ENCODE measurements at places on chromosomes 2 and 18.

DNA sequence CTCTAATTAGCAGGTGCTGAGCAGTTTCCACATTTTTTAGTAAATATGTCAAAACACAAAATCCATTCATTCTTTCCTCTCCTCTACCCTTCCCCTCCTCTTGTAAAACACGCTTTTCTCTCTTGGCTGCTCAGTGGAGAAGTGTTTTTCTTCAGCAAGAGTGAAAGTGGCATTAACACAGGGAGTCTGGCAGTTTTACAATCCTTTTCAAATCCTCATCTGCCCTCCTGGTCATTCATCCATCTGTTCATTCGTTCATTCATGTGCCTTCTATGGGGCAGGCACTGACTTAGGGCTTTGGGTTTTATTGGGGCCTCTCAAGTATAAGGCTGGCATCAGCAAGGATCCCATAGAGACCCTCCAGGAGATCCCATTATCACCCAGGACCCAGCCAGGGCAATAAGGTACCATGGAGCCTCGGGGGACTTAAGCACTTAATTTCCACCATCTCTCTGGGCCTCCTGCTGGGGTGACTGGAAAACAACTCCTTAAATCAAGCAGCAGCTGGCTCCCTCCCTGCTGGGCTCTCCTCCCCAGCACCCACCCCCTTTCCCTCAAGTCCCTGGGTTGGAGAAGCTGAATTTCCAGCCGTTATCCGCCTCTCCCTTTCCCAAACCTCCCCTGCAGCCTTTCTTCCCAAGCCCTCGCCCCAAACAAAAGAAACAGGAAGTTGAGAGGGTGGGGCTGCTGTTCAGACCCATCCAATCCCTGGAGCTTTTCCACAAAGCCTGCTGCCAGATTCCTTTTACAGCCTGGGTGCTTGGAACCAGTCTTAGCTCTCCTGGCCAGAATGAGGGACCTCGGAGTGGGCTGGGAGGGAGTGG lies 32.6 kb downstream of the MARCHF4 start:
- peaks cover 35% of the 10 kb centered on the region for H3K4me1 ChIP-seq
- peak overlapping the region; percentile 46 for H3K27ac ChIP-seq
- no peaks in the 10 kb centered on the region for H3K27me3 ChIP-seq
- no peaks in the 10 kb centered on the region for H3K36me3 ChIP-seq
- DNase-seq: peak; percentile 96
- peak overlapping the region; percentile 12 for H3K4me3 ChIP-seq

DNA sequence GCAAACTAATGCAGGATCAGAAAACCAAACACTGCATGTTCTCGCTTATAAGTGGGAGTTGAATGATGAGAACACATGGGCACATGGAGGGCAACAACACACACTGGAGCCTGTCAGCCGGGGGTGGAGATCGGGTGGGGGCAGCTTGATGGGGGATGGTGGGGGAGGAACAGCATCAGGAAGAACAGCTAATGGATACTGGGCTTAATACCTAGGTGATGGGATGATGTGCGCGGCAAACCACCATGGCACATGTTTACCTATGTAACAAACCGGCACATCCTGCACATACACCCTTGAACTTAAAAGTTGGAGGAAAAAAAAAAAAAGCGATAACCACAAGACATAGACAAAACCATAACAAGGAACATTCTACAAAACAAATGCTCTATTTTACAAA lies 10.4 kb downstream of the CHMP3 start:
- no peak overlapping the region for H3K27ac ChIP-seq
- no peaks in the 10 kb centered on the region for H3K27me3 ChIP-seq
- H3K36me3 ChIP-seq: peaks cover 17% of the 10 kb centered on the region
- H3K4me1 ChIP-seq: peaks cover 6% of the 10 kb centered on the region

DNA sequence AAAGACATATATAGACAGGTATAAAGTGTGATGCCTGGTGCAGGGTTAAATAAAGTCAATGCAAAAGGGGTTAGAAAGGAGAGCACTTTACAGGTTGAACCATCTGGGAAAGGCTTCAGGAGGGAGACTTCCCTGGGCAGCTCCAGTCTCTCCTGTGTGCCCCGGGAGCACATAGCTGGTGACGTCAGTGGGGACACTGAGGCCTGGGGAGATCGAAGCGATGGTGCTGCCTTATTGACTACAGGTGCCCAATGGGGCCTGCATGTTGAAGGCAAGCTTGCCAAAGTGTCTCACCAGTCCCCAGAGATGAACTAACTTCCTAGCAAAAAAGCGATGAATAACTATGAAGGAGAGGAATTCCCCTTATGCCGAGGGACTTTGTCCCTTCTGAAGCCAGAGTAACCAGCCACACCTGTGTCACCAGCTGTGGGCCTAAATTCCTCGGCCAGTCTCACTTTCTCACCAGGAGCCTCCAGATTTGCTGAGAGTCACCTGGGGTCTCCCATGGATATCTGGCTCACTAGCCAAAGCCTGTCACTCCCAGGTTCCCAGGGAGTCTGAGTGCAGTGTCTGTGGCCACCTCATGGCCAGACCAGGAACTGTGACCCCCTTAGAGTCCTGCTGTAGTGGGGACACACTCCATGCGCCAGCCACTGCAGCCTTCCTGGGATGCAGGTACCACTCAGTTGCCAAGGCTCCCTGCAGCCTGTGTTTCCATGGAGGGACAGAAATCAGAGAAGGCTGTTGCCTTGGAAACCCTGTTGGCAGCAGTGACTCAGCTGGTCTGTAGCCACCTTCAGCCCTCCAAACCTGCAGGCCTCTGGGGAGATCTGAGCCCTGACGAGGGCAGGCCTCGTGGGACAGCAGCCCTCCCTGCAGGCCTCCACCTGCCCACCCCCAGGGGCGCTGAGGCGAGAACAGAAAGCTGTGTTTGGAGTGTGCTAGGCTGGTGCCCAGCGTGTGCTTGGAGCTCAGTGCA lies 128.7 kb downstream of the CTIF start:
- no peaks in the 10 kb centered on the region for H3K27me3 ChIP-seq
- DNase-seq: peak; percentile 71
- H3K27ac ChIP-seq: no peak overlapping the region
- H3K36me3 ChIP-seq: peaks cover 5% of the 10 kb centered on the region

DNA sequence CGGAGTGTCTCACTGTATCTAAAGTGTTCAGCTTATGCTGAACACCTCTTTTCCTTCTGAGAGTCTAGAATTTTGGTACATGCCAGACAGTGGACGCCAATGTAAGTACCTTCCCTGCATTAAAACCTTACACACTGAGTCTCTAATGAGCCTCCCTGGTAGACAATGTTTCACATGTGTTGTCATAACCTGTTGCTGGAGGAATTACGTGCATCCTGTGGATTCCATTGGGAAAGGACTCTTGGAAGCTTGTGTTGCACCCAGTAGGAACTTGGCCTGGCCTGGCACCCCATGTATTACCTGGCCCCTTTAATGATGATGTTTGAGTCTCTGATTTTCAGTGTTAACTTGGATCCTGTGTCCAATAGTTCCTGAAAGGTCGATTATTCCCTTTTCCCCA lies 20.5 kb downstream of the CHCHD5 start:
- no peak overlapping the region for H3K4me3 ChIP-seq
- H3K36me3 ChIP-seq: no peaks in the 10 kb centered on the region
- H3K4me1 ChIP-seq: no peaks in the 10 kb centered on the region
- H3K27ac ChIP-seq: no peak overlapping the region
- H3K27me3 ChIP-seq: no peaks in the 10 kb centered on the region

Data from GM23338 (cell line).